Stimulated activated CD8-positive, alpha-beta memory T cell treated with anti-CD3 and anti-CD28 coated beads, Interleukin-4, amount 100 ng/mL, for 1 hour (primary cell): ENCODE measurements at places on chromosomes 5 and 9.

DNA sequence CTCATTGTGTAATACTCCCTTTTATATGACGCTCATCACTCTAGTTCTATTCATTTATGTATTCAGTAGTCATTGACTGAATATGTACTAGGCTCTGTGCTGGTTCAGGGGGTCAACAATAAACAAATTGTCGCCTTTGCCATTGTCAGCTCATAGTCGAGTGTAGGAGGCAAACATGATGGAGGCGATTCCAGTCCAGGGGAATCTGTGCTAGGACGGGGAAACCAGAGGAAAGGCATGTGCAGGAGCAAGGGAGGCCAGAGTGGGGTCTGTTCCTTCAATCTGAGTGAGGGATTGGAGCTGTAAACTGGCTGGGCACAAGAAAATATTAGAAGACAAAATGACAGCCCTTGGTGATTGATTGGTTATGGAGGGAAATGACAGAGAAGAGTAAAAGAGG, 83.9 kb downstream of the ANGPTL2 start:
- DNase-seq = no peak

- no peak for DNase-seq
Observed at GRCh38 chr5:177249761-177250537, 53.6 kb downstream of the RAB24 start.

DNA sequence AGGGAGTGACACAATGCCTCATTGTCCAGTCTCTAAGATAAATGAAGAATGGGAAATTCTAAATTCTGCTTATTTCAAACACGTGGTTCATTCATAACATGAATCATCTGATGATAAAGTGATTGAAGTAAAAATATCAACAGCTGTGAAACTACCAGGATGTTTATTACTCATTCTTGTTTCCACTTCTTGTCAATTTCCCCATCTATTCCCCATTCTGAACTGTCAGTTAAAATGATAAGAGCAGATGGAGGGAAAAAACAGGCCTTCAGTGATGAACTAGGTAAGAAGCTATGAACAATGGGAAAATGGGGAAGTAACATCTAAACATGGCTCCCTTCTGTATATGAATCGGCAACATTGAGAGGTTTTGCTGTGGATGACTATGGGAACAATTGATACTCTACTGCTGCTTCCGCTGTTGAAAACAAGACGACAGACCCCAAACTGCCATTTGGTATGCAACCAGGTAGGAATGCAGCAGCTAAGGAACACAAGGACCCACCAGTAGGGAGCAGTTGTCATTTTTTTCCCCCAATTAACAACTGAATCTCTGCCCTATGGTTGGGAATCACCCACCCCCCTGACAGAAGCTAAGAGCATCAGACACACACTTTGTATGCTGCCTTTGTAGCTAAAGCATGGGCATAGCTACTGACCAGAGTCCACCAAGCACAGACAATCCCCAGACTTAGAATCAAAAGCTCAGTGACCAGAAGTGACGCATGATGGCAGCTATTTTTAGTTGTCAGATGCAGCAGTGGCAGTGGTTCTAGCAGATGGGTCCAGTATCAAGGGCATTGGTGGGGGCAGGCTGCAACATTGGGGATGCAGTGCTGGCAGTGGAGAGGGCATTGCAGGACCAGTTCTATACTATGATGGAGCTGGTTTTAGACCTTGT, 52.9 kb upstream of the ZNF366 start:
- no peak for DNase-seq

DNA sequence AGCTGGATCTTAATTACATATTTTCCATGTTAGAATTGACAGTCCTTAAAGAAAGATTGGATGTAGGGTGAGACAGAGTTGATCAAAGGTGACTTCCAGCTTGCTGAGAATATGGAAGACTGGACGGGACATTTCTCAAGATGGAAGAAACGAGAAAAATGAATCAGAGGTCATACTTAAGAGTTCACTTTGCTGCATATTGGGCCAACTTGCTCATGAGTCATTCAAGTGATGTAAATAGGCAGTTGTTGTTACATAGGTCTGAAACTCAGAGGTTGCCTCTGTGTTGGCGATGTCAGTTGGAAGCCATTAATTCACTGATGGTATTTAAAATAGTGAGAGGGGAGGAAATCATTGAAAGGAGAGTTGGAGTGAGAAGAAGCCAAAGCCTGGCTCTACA, 132.8 kb downstream of the CD180 start:
- DNase-seq = no peak

DNA sequence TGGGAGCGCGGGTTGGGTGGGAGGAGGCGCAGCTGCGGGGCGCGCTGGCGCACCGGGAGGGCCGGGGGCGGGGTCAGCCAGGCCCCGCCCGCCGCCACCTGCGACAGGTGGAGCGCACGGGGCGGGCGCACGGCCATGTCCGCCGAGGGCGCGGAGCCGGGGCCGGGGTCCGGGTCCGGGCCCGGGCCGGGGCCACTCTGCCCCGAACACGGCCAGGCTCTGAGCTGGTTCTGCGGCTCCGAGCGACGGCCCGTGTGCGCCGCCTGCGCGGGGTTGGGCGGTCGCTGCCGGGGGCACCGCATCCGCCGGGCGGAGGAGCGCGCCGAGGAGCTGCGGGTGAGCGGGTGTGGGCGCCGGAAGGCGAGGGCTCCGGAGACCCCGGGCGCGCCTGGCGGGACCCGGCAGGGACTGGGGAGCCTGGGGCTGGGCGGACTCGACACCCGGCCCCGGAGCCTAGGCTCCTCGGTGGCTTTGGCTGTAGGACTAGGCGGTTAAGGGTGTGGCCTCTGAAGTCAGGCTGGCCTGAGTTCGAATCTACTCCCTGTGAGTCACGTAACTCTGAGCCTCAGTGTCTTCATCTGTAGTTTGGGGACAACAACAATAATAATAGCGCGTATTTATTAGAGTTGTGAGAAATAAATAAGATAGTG, at the start of gene BSPRY:
Gene BSPRY, plus strand, starts transcription at position 97 of the 650 bp plus-strand sequence. Its CDS starts 39 bp downstream, at position 136.
- no peak for DNase-seq

DNA sequence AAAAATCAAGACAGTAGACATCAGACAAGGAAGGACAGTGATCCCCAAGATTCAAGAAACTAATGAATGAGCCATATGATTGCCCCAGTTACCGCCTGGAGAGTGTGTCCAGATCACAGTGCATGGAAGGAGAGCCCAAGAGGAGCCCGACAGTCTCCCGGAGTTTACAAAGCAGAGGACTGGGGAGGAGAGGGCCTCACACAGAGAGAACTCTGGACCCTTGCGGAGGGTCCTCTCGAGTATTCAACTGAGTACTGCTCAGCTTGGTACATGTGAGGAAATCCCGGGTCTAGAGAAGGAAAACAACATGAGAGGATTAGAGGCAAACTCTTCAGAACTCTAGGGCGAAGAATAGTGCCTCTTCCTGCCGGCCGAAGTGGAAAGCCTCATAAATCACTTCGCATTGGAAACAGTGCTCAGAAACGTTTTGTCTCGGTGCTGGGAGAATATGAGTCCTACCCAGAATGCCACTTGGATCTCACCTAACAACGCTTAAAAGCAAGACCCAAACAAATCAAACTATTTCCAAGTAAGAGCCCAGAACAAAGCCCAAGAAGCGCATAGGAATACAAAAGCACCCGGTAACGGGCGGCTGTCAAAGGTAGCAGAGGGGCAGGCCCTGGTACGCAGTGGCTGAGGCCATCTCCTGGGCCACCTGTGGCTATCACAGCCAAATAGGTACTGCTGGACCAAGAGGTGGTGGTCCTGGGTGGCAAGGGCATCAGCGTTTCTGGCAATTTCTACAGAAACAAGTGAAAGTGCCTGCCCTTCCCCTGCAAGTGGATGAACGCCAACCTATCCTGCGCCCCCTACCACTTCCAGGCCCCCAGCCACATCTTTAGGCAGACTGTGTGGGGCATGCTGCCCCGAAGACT, 36.0 kb downstream of the FAM78A start:
- no peak for DNase-seq

DNA sequence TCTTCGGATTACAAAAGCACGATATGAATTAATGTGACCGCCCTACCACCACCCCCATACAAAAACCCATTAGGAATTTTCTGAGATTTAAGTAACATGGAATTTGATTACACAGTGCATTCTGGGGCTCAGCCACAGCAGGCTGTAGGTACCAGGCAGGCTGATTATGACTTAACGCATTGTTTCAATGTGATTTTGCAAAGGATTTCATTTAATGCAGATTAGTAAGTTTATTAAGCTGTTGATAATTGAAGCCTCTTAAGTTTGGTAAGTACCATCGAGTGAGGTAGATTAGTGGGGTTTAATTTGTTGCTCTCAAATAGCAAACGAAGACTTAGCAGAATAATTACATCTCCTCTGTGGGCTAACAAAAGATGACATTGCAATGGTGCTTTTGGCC, 240.1 kb downstream of the TRPM3 start:
- no peak for DNase-seq

- DNase-seq = no peak
Observed at GRCh38 chr9:129108805-129109536, 1.6 kb downstream of the CRAT start.

GRCh38 chr9:76893395-76893932, 12.4 kb downstream of the PRUNE2 start:
- DNase-seq = no peak

DNA sequence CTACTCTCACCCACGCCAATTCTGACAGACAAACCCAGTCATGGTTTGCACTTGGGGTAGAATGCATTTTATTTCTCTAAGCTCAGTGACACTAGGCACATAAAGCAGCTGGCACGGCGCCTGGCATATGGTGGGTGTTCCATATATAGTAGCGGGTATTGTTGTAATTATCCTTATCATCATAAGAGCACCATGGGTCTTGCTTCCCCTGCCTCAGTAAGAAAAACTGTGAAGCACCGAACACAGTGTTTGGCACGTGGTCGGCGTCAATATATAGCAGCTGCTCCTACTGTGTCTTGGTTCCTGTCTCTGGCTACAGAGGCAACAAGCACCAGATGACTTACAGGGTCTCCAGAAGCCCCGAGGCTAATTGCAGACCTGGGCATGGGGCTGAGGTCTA, 194.1 kb upstream of the PANK3 start:
- no peak for DNase-seq
